ENCODE measurements at places on chromosomes 11 and 22.

GRCh38 chr11:70699294-70700221, 301.2 kb downstream of the CTTN start:
- DNase-seq, result no peak

GRCh38 chr22:45553351-45554039, 50.8 kb downstream of the FBLN1 start:
- peak; percentile 34 for DNase-seq

DNA sequence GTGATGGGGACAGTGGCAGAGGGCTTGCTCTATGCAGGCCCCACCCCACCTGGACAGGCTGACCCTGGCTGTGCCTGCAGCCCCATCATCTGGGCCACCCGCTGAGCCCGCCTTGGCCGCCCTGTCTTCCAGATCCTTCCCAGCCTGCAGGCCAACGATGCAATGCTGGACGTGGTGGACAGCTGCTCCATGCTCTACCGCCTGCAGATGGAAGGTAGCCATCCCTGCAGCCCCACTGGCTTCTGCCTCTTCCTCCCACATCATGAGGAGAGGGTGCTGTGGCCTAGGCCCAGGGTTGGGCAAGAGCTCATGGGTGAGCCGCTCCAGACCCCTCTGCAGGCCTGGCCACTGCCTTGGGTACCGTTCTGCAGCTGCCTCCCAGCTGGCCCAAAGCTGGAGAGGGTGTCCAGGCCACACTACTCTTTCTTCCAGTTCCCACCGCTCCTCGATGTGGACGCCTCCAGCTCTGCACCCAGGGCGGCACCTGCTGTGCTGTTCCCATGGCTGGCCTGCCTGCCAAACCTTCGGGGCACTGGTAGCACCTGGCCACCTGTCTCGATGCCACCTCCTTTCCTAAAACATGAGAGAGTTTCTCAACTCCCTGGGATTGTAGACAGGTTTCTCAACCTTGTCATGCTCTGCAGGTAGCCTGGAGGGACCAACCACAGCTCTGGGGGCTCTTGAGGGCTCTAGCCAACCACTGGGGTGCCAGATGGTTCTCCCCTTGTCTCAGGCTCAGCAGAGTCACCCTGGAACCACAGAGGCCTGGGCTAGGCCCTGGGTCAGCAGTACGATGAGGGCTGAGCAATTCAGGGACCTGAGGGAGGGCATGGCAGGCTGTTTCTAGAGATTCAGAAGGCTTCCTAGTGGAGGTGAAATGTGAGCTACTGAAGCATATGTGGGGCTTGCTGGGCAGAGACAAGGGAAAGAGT, 9.5 kb upstream of the GTSE1 start:
- DNase-seq, result no peak

DNA sequence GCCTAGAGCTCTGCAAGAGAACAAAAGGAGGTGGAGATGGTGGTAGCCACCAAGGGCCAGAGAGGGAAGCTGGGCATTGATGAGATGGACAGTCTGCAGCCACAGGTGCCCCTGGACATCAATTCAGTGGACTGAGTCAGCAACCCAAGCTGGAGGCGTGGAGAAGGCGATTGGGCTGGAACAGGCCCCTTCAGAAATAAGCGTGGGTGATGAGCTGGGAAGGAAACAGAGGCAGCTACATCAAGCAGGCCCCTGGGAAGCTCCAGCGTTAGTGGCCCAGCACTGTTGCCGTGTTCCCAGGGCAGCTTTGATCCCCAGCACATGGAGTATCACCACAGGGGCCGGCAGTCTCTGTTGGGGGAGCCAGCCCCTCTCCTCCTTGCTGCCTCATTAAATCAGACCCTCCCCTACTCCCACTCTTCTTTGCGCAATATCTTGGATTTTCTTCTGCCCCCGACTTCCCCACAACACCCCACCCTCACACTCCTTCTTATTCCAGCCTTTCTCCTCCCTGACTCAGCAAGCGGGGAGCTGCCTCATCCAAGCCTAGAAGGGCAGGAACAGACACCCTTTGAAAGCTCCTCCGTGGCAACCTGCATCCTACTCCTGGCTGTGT, 31.7 kb upstream of the OAF start:
- DNase-seq, result no peak

- no peak for DNase-seq
Observed at GRCh38 chr11:15886866-15887265, 469.5 kb downstream of the SOX6 start.

- DNase-seq, result no peak
Observed at GRCh38 chr11:69252490-69252837, 41.5 kb upstream of the MYEOV start.

DNA sequence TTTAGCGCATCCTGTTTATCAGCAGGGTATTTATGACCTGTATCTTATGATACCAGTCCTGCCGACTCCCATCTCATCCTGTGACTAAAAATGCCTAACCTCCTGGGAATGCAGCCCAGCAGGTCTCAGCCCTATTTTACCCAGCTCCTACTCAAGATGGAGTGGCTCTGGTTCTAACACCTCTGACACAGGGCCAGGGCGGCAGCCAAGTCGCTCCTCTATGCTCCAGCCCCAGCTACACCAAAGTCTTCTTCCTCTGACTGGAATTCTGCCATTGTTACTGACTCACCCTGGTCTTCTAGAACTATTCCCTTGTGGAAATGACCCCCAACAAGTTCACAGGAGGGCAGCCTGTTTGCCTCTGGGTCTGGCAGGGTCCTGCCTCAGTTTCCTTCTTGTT, 7.9 kb upstream of the C1QTNF6 start:
- no peak for DNase-seq

DNA sequence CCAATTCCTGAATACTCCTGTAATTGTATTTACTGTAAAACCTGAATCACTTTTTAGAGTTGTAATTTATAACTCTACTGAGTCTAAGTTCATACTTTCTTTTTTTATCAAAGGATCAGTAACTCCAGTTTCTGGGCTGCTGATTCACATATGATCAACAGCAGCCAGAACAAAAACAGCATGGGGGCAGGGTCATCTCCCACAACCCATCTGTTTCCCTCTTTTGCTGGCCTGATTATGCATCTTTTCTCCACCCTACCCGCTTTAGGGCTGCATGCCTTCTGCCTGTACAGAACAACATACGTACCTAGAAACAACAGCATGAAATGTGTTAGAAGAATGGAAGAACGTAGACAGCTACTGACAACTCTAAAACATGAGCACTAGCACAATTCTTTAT, 76.0 kb downstream of the MRTFA start:
- DNase-seq, result no peak

DNA sequence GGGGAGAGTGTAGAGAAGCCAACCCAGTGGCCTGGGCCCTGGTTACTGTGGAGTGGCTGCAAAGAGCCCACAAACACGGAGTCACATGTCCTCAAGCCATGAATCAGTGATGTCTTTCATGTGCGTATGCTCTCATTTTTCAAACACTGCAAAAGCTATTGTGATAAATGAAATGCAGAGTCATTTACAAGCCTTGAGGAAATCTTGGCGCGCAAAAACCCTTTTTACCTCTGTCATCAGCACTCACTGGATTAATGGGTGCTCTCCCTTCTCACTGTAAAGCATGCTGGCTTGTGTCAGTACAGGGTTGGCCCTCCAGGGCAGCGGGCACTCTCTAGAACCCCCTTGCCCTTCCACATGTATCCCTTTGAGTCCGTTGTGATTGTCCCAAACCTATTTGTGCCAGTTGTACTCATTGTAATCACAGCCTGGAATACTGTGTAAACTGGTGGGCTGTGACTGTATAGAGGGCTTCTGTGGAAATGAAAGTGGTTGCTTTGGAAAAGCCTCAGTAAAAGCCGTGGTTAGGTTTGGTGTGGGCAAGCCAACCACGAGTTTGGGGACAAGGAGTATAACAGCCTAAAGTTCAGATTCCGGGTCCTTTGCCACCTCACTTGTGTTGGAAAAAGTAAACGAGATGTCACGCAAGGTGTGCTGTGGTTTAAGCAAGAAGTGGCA, 10.4 kb downstream of the GNAZ start:
- DNase-seq, result no peak

GRCh38 chr11:102279641-102280170, 37.6 kb upstream of the BIRC3 start:
- DNase-seq, result no peak

- no peak for DNase-seq
Observed at GRCh38 chr22:32565002-32565339, 90.4 kb downstream of the FBXO7 start.

DNA sequence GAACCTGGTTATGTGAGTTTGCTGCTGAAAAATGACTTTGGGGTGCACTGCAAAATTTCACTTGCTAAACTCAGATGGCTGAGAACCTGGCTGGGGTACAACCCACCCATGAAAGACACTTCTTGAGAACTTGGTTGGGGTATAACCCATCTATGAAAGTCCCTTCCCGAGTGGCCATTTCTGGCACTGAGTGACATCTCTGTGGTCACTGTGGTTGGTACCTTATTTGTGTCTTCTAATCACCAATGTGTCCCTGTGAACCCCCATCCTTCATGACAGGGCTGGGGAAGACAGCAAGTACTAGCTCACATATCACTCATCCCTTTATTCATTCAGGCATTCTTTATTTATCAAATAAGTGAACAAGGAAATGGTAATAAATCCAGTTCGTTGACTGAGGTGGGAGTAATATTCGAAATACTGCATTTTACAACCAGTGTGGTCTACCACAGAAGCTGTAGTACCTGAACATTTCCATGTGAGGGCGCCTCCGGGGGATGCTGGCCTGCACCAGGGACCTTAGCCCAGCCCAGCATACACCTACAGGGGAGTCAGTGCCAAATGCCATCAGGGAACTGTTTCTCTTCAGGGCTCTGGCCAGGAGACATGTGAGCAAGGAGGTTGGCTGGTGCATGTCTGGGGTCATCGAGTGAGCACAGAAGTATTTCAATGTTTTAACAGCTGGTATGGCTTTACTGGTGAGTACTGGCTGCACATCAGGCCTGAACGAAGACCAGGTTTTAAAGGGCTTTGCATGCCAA, 122.1 kb downstream of the CSNK2A3 start:
- no peak for DNase-seq

- no peak for DNase-seq
Observed at GRCh38 chr11:19218786-19219460, 17.1 kb upstream of the CSRP3 start.

- peak; percentile 18 for DNase-seq
Observed at GRCh38 chr11:48141475-48142122, 75.0 kb upstream of the OR4B1 start.

DNA sequence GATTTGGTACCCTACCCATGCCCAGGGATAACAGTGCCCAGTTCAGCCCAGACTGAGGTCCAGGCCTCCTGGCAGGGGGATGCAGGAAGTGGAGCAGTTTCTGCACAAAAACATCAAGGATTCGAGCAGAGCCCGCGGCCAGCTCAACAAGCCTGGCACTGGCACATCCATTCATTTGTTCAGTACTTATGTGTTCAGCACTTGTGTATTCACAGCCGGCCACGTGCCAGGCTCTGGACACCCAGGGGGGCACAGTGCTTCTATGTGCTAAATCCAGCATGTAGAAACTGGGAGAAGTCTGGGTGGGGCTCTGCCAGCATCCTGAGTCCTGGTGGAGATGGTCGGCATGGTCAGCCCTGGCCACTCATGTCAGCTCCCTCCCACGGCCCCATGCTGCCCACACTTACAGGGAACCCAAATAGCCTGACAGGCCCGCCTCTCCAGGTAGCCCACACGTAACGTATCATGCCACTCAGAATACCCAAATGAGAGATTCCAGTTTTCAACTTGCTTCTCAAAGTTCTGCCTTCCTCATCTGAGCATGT, 28.5 kb downstream of the LINC01488 start:
- no peak for DNase-seq

DNA sequence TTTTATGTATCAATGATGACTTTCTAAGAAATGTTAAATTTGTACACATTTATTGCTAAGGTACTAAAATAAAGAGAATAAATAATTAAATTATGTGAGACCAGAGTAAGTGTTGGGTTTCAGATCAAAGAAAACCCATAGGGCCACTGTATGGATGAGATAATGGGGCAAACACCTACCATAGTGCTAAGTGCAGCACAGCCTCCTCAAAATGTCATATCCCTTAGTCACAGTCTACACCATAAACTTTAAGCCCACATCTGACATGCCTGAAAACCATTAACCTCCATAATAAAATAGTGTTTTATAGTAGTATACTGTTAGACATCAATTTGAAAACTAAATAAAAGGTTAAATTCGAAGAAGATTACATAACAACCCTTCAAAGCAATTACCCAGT, 37.5 kb downstream of the SESN3 start:
- no peak for DNase-seq

DNA sequence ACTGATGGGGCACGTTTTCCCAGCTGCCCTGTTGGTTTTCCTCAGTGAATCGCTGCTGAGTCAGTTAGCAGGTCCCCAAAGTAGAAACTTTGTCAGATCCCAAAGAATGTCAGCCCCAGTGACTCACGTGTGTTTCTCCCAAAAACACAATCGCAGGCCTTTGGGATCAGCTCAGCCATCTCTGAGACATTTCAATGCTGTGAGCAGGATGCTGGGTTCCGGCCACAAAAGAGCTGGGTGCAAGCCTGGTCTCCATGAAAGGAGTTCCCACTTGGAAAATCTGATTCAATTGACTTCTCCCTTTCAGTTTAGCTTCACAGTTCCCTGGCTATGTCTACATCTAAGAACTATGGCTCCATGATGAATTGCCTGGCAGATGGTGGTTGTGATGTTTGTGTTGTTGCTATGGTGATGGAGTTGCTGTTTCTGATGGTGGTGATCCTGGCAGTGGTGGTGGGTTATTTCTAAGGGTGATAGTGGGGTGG, 28.0 kb downstream of the MYEOV start:
- DNase-seq, result no peak

DNA sequence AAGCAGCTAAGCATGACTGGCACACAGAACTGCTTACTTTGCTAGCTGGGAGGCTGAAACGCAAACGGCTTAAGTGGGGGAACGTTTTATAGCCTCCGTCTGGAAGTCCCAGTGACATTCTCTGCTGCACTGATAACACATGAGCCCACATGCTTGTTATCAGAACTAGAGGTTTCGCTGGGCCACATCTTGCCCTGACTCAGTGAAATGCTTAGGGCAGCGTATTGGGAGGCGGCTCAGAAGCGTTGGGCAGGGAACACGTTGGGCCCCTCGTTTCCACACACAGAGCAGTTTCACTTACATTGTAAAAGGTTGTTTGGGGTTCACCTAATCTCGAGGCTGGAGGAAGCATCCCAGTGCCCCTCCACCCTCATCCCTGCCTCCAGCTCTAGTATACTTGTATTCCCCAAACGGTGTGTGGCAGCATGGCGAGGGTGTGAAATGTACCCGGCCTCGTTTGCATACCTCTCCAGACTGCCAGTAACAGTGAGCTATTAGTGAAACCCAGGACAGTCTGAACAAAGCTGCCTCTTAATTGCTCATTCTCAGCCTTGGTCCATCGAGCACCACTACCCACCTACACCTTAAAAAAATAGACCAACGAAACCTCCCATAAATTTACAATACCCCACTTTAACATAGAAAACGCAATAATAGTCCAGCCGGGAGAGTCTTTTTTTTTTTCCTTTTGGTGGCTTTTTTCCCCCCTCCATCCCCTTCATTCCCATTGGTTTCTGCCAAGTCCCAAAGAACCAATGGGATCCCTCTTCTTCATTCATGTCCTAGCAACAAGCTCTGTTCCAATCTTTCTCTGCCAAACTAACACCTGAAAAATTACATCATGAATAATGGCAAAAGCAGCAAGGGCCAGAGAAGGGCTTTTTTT, 218.8 kb upstream of the SORL1-AS1 start:
- DNase-seq, result no peak

- DNase-seq, result no peak
Observed at GRCh38 chr11:86588566-86589090, 83.8 kb downstream of the ME3 start.

Measured in CD4-positive, alpha-beta T cell treated with Interferon alpha-2 for 1 hour (primary cell).